ENCODE measurements at places on chromosomes 16 and 17.

DNA sequence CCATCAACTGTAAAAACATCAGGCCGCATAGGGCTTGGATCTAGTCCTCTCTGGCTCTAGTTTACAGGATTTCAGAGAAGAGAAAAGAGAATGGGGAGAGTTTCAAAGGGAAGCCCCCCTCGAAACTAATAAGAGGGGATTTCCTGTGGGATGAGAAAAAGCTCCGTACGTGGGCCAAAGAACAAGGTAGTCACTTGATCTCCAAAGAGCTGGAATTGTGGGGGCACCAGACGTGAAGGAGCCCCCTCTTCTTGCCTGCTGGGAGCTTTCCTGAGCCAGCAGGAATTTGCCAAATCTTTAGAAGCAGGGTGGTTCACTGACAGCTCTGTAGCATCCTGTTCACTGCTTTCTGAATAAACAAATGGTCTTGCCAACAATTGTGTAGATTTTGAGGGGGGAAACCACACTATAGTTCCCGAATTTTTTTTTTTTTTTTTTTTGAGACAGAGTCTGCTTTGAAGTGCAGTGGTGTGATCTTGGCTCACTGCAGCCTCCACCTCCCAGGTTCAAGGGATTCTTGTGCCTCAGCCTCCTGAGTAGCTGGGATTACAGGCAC lies 7.0 kb upstream of the TMIGD1 start:
- DNase-seq = no peak

- DNase-seq = no peak
These were observed 36.6 kb downstream of the ARHGAP23 start for GRCh38 chr17:38464723-38465390.

- DNase-seq = no peak
These were observed 23.1 kb upstream of the TMEM97 start for GRCh38 chr17:28295677-28296578.

- peak; percentile 78 for DNase-seq
These were observed 7.5 kb downstream of the BTBD17 start for GRCh38 chr17:74354123-74354522.

GRCh38 chr16:86578611-86579267 lies 390 bp downstream of the FOXL1 start:
- DNase-seq = no peak

DNA sequence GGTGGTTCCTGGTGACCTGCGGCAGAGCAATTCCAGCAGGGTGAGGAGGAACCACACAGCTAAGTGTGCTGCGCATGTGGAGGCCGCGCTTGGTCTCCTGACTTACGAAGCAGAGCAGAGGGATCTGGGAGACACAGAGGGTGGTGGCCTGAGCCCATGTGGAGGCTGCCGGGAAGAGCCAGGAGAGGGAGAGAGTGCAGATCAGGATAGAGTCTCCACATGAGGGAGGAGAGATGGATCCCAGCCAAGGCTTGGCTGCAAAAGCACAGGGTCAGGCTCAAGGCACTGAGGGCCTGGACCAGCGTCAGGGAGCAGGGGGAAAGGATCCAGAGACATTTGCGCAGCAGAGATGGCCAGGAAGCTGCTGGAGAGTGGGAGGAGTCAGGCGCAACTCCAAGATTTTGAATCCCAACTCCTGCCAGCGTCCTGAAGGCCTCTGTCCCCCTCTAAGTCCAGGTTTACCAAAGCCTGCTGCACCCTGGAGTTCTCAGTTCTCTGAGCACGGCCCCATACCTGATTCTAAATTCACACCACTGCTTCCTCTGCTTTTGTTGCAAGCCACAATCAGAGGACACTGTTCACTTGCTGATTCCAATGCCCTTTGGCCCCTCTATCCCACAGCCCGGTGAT lies 11.3 kb upstream of the MLLT6 start:
- no peak for DNase-seq

Measured in activated naive CD8-positive, alpha-beta T cell treated with anti-CD3 and anti-CD28 coated beads, Interleukin-2, amount 10 ng/mL, durations not matched to agents 7 days and 5 days (primary cell).